ENCODE measurements at places on chromosomes 4 and X.

- DNase-seq: no peak
Measured at GRCh38 chrX:23786268-23786815, 3.4 kb downstream of the SAT1 start.

GRCh38 chr4:166318810-166319525, 445.9 kb downstream of the TLL1 start:
- DNase-seq: peak; percentile 64

DNA sequence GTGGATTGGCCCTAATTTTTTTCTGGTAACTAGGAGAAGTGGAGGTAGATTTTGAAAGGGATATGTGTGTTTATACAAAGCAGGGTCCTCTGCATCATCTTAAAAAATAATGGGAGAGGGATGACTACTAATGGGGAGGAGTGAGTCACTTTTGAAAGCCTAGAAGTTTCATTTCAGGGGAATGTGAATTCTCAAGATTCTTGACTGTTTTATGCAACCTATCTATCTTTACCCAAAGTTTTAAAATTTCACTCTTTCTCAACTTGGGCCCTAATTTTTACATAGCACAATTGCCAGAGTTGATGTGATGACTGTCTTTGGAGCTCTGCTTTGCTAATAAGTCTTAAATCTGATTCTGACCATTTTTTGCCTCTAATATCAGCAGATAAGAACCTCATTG, 445.2 kb downstream of the GRXCR1 start:
- DNase-seq: peak; percentile 24

GRCh38 chr4:112075906-112076305, 69.3 kb upstream of the FAM241A start:
- no peak for DNase-seq

DNA sequence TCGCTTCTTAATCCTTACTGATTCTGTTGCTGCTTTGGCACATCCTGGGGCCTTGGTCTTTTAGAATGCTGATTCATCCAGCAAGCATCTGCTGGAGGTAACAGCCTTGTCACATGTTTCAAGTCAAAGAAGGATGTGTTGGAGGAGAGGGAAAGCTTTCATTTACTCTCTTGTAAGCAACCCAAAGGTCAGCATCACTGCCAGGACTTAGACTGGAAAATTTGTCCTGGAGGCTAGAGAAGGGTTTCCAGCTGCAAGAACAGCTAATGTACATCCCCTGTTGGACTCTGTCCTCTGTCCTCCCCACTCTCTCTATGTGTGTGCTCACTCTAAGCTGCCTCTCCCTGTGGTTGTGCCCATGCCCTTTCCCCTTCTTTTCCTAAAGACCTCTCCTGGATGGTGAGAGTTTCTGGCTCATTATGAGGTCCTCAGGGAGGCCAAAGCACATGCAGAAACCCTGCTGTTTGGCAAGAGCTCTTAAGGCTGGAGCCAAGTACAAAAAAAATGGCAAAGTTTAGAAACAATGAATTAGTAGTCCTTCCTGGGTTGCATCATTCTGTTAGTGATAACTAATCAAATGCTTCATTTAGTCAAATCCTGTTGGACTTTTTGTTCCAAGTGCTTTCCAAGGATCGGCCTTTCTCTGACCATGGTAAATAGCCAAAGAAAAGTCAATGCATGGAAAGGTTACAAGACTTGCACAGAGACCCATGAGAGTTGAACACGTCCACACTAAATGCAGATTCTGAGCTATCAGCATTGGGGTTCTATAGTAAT, 13.4 kb upstream of the SRPX start:
- peak; percentile 74 for DNase-seq

- peak; percentile 45 for DNase-seq
Measured at GRCh38 chr4:5865896-5866599, 26.8 kb downstream of the CRMP1 start.

- DNase-seq: no peak
Measured at GRCh38 chr4:156571146-156571545, 400.5 kb downstream of the PDGFC start.

DNA sequence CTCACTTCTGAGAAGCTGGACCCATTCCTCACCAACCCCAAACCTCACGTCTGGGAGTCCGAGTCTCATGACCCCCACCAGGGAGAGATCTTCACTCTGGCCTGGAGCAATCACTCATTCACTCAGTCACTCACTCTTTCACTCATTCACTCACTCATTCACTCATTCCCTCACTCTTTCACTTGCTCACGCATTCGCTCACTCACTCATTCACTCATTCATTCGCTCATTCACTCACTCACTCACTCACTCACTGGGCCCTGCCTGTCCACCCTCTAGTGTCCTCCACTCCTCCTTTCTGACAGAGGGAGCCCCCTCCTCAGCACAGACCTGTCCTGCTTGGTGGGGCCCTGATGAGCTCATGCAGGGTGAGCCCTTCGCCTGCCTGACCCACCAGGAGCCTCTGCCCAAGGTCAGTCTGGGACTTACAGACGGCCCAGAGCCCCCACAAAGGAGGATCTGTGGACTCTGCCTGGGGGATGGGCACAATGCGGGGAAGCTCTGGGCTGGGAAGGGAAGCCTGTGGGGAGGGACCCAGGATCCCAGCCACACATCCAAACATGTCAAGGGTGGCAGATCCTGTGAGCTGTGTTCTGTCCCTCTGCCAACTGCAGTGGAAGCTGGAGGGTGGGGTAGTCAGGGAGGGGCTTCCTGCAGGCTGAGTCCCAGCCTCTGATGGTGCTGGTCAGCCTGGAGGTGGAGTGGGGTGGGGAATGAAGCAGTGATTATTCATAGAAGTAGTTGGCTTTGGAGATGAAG, 18.5 kb downstream of the CPZ start:
- no peak for DNase-seq

- DNase-seq: no peak
Measured at GRCh38 chr4:175716961-175717360, 95.1 kb downstream of the GPM6A start.

- DNase-seq: no peak
Measured at GRCh38 chr4:127616898-127617297, 15.9 kb upstream of the INTU start.

DNA sequence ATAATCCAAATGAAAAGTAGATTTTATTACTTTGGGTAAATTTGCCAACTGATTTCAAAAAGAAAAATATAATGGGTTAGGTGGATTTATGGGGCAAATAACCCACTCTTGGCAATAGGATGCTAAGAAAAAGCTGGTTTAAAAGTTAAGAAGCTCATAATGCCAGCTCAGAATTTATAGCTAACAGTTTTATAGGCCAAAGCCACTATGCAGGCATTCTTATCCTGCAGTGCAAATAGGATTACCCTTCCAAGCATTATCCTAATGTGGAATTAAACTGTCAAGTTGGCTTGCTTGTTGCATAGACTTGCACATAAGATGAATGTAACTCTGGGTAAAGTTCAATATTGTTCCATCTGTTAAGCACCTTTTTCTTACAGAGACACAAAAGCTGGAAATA, 703.0 kb downstream of the PCDH18 start:
- DNase-seq: no peak

- DNase-seq: peak; percentile 63
Measured at GRCh38 chr4:140335076-140335475, 38.4 kb upstream of the SCOC start.

GRCh38 chrX:121958886-121959285, 911.5 kb downstream of the GLUD2 start:
- no peak for DNase-seq

DNA sequence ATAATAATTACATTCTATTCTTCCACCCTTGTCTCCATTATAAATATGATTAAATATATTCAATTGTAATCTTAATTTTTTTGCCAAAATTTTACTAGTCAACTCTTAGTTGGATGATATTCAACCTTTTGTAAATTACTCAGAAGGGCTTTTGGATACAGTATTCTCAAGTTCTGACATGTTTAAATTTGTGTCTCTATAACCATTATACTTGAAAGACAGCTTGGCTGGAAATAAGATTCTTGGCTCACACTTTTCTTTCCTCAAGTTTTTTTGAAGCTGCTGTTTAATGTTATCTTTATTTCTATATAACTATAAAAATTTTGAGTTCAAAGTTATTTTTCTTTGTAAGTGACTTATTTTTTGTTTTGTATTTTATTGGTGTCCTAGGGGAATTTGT, 214.4 kb downstream of the ARAP2 start:
- no peak for DNase-seq

DNA sequence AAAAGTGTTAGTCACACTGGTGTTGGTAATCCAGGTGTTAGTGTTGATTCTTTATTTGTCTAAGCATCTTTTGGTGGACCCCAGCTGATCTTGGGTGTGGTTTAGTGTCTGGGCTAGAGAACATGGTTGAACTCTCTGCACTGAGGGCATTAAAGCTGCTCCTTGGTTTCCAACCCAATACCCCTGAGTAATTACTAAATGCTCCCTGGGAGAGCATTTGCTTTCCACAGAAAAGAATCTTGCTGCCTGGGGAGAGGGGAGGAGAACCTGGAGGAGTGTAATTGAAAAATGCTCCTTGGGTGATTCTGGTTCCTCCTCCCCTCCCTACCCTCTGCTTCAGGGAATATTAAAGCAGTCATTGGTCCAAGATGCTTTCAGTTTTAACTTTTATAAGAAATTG, 3.1 kb downstream of the GUCY1B1 start:
- DNase-seq: peak; percentile 33

GRCh38 chr4:75477201-75477600, 37.0 kb downstream of the RCHY1 start:
- DNase-seq: no peak

GRCh38 chr4:90960433-90960832, 833.2 kb downstream of the CCSER1 start:
- no peak for DNase-seq

GRCh38 chrX:1111601-1112300, 100.7 kb downstream of the CRLF2 start:
- DNase-seq: no peak

- DNase-seq: no peak
Measured at GRCh38 chr4:6938237-6938636, 28.6 kb downstream of the TBC1D14 start.

DNA sequence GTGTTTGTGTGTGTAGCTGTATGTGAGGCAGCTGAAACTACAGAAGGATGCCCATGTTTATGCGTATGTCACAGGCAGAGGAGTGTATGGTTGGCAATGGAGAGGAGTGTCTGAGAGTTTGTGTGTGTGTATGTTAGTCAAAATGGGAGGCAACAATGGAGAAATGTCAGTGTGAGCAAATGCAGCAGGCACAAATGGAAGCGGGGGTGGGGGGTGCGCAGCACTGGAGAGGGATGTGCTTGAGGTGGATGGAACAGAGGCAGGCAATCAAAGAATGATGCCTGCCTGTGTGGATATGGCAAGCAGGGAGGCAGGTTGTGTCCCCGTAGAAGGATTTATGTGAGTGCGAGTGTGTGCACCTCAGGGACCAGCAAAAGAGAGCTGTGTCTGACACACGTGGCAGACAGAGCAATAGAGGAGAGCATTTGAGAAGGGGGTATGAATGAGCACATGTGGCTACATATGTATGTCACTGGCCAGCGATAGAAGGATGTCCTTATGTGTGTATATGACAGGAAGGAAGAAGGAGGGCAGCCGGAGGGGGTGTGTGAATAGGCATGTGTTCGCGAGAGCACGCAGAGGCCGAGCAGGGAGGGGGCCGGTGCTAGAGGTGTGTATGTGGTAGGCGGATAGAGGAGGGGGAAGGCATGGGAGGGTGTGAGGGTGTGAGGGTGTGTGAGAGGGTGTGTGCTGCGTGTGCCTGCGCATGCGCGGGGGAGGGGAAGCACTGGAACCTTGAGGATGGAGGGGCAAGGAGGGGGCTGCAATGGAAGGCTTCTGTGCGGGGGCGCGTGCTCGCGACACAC, 1.1 kb downstream of the PJA1 start:
- peak; percentile 43 for DNase-seq

DNA sequence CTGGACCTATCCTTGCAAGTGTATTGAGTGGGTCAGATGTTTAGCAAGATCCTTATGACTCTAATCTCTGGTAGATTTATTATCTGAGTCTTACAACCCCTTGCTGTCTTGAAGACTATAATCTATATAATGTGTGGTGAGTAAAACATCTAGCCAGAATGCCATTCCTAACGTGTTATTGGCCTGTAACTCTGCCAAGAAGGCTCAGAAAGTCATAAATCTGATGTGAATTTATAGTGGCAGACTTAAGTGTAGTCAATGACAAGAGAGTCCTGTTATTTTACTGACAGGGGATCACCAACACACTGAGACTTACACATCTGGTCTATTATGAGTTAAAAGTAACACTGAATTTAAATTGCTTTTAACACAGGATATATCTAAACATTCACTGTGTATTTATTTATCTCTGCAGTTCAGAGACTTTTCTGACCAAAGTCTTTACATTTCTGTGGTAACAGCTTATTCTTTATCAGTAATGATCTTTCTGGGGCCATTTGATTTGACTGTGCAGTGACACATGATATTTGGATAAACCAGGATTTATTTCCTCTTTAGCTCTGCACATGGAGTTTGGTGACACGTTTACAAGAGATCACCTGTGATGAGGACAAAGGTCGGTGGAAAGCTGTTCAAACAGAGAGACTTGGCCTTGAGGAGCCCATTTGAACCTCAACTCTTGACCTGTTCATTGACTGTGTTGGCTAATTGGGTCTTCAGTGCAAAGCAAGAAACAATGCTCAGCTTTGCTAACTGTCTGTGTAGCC, 415.8 kb downstream of the STIM2 start:
- DNase-seq: no peak

DNA sequence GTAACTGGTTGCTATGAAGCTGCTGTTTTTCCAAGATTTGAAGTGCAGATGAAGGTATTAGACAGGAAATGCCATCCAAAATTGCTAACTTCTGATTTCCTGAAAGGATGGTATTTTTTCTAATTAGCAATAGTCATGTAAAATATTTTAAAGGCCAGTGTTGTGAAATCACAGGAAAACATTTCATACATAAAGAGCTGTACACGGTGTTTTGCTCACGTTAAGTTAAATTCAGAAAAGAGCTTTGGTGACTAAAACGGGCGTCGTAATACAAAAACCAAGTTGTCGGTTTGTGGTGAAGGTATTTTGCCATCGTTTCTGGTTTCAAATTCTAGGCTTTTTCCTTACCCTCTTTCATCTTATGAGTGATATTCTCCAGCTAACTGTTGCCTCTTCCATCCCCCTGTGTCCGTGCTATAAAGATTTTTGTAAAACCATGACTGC, 39.8 kb downstream of the AFF1 start:
- DNase-seq: no peak

GRCh38 chr4:14415146-14415545, 587.1 kb upstream of the CPEB2 start:
- peak; percentile 71 for DNase-seq

- DNase-seq: no peak
Measured at GRCh38 chr4:148030193-148030873, 298.4 kb downstream of the ARHGAP10 start.

Measured in astrocyte of the hippocampus (primary cell).